Left colon (tissue), 2 donors: ENCODE measurements at places on chromosomes 5 and 9. TPM values are rescaled to one million over a fixed set of nuclear protein-coding genes. Genes with fewer than 3 reads are reported as not detected.
A peak's percentile ranks its signal among the peaks of the same experiment; 100 is the strongest.

DNA sequence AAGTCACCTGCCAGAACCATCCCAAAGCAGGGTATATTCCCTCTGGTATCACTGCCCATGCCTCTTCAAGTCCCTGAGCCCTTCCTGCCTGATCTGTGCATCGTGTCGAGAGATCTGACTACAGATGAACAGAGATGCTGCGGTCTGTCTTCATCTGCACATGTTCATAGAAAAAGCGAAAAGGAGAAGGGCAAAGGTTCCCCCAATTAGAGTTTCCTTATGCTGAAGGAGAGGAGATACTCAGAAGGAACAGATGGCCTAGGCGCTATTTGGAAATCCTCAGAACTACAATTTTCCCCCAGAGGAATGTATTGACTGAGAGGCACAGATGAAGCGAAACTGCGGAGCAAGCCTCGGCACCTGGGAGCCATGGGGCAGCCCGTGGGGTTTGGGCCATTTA lies 170.9 kb downstream of the SEC61B start:
- DNase-seq = no peak

- no peak for DNase-seq
Observed at GRCh38 chr5:160699301-160699700, 152.7 kb downstream of the ATP10B start.

DNA sequence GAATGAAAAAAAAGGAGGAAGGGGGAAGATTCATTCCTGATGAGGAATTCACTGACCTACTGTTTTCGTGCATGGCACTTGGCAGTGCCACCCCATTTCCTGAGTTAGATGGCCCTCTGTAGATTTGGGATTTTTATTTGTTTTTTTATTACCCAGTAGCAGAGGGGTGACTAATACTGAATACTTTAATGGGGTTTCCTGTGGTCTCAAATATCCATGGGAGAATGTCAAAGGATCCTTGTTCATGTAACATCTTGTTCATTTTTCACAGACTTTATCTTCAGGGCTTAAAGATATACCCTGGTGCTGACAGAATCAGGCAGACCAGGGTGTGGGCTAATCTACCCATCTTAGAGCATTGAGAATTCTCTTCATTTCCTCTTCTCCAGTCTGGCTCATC lies 93.0 kb downstream of the MAMDC2 start:
- no peak for DNase-seq

DNA sequence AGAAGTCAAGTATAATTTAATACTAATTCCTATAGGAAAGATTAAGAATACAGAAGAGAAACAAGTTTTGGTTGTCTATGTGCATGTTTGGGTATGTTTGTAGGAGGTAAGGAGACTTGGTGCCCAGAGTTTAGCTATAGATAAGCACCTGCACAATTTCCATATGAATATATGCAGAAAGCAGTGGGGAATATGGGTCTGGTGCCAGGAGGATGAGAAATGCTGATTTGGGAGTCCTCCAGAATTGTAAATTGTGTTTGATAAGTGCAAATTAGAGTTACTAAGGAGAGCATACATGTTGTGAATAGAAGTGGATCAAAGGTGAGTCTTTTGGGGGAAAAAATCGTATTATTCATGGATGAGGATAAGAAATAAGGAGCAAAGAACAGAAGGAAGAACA lies 653.1 kb downstream of the EFNA5 start:
- DNase-seq = no peak

GRCh38 chr5:175015028-175015685 lies 290.8 kb downstream of the MSX2 start:
- DNase-seq = no peak

DNA sequence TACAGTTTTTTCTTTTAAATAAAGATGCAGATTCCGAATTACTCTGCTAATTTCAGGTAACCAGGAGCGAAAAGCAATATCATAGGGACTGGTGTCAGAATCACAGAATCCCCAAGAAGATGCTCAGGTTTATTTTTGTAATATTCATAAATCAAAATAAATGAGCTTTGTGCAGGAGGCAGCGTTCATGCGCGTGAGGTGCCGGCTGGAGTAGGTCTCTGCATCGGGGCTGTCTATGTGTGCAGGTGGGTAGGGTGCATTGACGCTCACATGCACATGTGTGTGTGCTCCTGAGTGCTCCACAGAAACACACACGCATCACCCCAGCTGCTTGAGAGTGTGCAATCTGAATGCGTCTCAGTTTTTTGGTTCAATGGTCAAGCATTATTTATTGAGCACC lies 226.4 kb downstream of the PBX3 start:
- no peak for DNase-seq

DNA sequence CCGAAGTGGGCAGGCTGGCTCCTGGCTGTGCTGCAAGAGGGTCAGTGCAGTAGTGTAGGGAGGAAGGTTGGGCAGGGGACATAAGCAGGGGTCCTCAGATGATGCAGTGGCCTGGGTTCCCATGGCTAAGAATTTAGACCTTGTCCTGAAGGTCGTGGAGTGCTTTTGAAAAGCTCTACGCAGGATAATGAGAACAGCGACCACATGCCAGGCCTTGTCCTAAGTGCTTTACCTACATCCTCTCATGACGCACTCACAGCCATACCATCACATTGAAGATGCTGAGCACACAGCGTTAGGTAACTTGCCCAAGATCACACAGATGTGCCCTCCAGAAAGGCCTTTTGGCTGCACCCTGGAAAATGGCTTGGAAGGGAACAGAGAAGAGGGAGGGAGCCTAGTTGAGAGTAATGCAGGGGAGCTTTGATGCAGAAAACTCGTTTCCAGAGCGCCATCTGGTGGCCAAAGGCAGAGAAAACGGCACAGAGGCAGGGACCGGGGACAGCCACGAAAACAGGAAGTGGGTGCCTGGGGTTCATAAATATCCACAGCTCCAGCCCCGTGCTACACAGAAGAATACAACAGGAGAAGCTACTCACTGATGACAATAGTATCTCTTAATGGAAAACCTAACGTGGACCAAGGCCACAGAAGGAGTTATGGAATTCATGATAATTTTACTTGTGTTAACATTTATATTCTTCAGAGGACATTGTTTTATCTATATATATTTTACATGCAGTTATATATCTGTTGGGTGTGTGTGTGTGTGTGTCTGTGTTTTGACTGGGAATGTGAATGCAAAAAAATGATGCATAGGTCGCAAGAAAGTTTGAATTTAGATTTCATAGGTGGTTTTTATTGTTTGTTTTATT lies 2.7 kb upstream of the PCDH12 start:
- DNase-seq = peak; percentile 93

- no peak for DNase-seq
Observed at GRCh38 chr5:44089424-44090144, 299.6 kb downstream of the FGF10 start.

- no peak for DNase-seq
Observed at GRCh38 chr5:142363619-142363963, 38.8 kb upstream of the SPRY4 start.

DNA sequence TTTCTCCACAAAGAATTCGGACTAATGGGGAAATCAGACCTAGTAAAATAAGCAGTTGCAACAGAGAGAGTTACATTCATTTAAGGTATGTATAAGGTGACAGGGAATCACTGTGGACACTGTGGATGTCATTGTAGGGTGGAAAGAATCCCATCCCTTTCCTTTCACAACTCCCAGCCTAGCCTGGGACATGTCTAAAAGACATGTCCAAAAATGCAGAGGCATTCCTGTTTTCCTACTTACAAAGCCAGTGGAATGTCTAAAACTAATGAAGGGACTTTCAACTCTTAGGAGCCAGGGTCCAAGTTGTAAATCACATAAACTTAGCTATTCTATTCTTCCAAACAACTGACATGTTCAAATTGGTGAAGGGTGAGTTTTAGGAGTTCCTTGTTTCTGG lies 511.0 kb downstream of the PRELID2 start:
- DNase-seq = no peak

DNA sequence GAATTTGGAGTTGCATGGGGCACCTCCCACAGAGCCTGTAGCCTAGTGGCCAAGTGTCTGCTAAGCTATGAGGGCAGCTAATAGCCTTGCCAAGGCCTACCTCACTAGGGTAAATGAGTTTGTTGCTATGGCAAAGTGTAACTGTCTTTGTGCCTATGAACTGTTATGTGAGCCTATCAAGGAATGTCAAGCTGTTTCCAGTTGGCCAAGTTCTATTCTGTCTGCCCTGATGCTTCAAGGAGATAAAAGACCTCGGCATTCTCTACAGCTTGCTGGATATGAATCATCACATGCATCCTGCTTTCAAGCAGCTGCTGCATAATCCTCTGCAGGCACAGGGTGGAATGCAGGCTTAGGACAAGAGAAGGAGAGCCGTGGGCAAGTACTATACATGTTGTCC lies 69.8 kb upstream of the CCDC112 start:
- DNase-seq = no peak

GRCh38 chr9:14909961-14910805 lies at the start of gene FREM1:
FREM1 (minus strand) TSS chr9:14910428; CDS start chr9:14868977, 41,451 bp downstream.
- peak; percentile 31 for DNase-seq

GRCh38 chr5:178106086-178106485 lies 7.2 kb upstream of the N4BP3 start:
- no peak for DNase-seq

GRCh38 chr9:118522093-118523028 lies 818.2 kb downstream of the TLR4 start:
- DNase-seq = peak; percentile 10

GRCh38 chr5:116765441-116765840 lies 190.8 kb upstream of the SEMA6A start:
- no peak for DNase-seq

- DNase-seq = no peak
Observed at GRCh38 chr9:110923601-110924000, 114.7 kb downstream of the LPAR1 start.

DNA sequence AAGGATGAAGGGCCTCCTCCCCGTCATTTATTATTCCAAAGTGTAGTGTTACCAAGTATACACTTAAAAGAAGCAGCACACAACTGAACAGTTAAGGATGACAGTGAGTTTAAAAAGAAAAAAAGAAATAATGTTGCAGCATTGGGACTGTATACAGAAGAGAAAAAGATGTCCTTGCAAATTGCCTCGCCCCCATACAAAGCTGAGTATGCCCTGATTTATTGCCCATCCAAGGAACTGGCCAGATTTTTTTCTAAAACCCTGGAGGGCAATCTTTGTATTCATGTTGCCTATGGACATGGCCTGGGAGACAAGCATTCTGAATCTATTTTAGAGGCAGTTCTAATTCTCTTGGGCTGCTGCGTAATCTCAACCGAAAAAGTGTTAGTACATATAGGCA lies 182.7 kb upstream of the NR4A3 start:
- DNase-seq = no peak

- no peak for DNase-seq
Observed at GRCh38 chr5:154824070-154824469, 26.3 kb downstream of the FAXDC2 start.

GRCh38 chr9:12847561-12847960 lies 72.7 kb downstream of the LURAP1L start:
- DNase-seq = no peak

The EFNA5 gene
- total RNA-seq = 10.4 TPM

The TRIM23 gene
- 6.4 TPM for total RNA-seq

The GAPT gene
- total RNA-seq = not detected

The UNC5A gene
- not detected for total RNA-seq

The TSSK1B gene
- not detected for total RNA-seq

The RELL2 gene
- total RNA-seq = 2.9 TPM

The GHR gene
- total RNA-seq = 8.0 TPM

The PCDHAC1 gene
- 0.28 TPM for total RNA-seq

The PRDM9 gene
- total RNA-seq = not detected

The HMCN2 gene
- total RNA-seq = 19.1 TPM

The CORO2A gene
- 70.4 TPM for total RNA-seq

The SLC6A19 gene
- total RNA-seq = 5.8 TPM

The OSMR gene
- total RNA-seq = 4.6 TPM

The WDR38 gene
- total RNA-seq = not detected
